Upper lobe of left lung (tissue), 6 donors: ENCODE measurements at places on chromosomes 12 and 14. TPM values are rescaled to one million over a fixed set of nuclear protein-coding genes. Genes with fewer than 3 reads are reported as not detected.

GRCh38 chr12:20018406-20018805, 349.9 kb upstream of the PDE3A start:
- H3K4me1 ChIP-seq: no peaks in the 10 kb centered on the region
- no peaks in the 10 kb centered on the region for H3K36me3 ChIP-seq
- H3K4me3 ChIP-seq: no peak overlapping the region
- no peaks in the 10 kb centered on the region for H3K27me3 ChIP-seq

Gene DCD
- total RNA-seq: not detected

GRCh38 chr14:54366736-54367735, 29.8 kb upstream of the CDKN3 start:
- H3K36me3 ChIP-seq: no peaks in the 10 kb centered on the region
- no peak overlapping the region for H3K4me3 ChIP-seq
- H3K27ac ChIP-seq: no peak overlapping the region
- H3K27me3 ChIP-seq: no peaks in the 10 kb centered on the region
- DNase-seq: peak; percentile 43

Gene RAD9B
- total RNA-seq: 0.94 TPM

GRCh38 chr14:89836830-89837469, 117.6 kb downstream of the EFCAB11 start:
- no peak overlapping the region for H3K27ac ChIP-seq
- no peak for DNase-seq
- H3K4me3 ChIP-seq: no peak overlapping the region
- H3K4me1 ChIP-seq: no peaks in the 10 kb centered on the region

DNA sequence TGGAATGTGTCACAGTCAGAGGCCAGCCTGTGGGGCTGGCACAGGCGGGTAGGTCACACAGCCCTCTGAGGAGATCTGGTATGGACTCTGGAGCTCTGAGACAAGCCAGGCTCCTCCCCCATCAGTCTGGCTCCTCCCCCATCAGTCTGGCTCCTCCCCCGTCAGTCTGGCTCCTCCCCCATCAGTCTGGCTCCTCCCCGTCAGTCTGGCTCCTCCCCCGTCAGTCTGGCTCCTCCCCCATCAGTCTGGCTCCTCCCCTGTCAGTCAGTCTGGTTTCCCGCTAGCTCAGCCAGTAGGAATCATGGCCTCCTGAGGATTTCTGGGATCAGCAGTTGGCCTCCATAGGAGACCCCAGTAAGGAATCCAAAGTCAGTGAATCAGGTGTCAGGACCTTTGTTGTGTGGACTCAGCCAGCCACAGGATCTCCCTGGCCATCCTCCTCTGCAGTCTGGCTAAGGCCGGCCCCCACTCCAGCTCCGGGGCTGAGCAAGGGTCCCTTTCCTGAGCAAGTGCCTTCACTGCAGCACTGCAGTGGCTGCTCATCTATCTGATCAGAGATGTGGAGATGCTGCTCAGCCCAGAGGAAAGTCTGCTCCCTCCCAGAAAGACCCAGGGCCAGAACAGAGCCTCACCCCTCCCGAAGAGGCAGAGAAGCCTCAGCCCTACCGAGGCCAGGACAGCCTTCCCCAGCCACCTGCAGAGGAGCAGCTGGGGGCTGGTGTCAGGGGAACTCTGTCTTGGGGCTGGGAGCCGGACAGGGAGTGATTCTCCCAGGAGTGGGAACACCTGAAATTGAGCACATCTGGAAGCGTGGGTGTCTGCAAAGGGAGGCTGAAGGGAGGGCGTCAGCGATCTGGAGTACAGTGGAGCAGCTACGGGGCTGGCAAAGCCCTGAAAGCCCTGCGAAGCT, 35.7 kb downstream of the IQSEC3 start:
- H3K27me3 ChIP-seq: no peaks in the 10 kb centered on the region
- no peak for DNase-seq
- H3K4me3 ChIP-seq: no peak overlapping the region
- no peaks in the 10 kb centered on the region for H3K4me1 ChIP-seq
- no peak overlapping the region for H3K27ac ChIP-seq

- no peak for DNase-seq
- no peaks in the 10 kb centered on the region for H3K27me3 ChIP-seq
- peak overlapping the region; percentile 55 for H3K27ac ChIP-seq
- peaks cover 48% of the 10 kb centered on the region for H3K36me3 ChIP-seq
- peaks cover 87% of the 10 kb centered on the region for H3K4me1 ChIP-seq
- H3K4me3 ChIP-seq: no peak overlapping the region
These were observed 14.4 kb downstream of the TNFRSF1A start for GRCh38 chr12:6327229-6328041.

Gene DTX3
- 23.3 TPM for total RNA-seq

- DNase-seq: no peak
- no peak overlapping the region for H3K4me3 ChIP-seq
- peak overlapping the region; percentile 67 for H3K27ac ChIP-seq
- peaks cover 23% of the 10 kb centered on the region for H3K4me1 ChIP-seq
- H3K27me3 ChIP-seq: no peaks in the 10 kb centered on the region
- H3K36me3 ChIP-seq: peaks cover 34% of the 10 kb centered on the region
These were observed 8.4 kb downstream of the ADCY6 start for GRCh38 chr12:48780381-48781025.

Gene RPS6KL1
- 8.8 TPM for total RNA-seq

DNA sequence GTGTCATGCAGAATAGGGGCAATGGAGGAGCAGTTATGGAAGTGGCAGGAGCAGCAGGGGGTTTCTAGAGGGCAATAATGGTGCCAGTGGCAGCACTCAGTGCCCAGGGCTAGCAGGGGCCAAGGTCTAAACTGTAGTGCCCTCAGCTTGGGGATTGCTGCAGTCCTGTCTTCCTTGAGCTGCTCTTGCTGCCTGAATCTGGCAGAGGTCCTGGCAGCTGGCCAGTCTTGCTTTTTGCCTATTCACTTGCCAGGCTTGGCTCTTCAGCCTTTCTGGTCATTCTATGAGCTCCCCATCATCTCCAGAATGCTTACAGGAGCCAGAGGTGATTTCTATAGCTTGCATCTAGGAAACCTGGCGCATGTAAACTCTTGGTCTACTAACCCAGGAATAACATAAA, 72.0 kb downstream of the SUDS3 start:
- no peak overlapping the region for H3K4me3 ChIP-seq
- no peaks in the 10 kb centered on the region for H3K27me3 ChIP-seq
- no peak for DNase-seq
- H3K4me1 ChIP-seq: no peaks in the 10 kb centered on the region
- H3K27ac ChIP-seq: no peak overlapping the region

DNA sequence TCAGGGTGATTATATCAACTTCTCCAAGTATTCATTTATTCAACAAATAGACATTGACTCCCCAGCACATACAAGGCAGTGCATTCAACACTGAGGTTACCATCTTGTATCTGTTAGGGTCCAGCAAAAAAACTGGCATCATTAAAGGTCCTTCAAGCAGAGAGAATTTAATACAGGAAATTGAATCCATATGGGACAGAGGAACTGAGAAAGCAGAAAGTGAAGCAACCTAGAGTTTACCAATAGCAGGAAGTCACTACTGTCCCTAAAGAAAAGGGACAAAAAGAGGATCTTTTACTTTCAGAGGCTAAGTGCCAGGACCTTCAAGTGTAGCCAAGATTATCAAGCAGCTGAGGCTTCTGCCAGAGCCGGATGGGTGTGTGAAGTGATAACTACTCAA, 237.8 kb upstream of the TBX3 start:
- H3K27me3 ChIP-seq: no peaks in the 10 kb centered on the region
- no peak for DNase-seq
- peak overlapping the region; percentile 4 for H3K27ac ChIP-seq
- no peak overlapping the region for H3K4me3 ChIP-seq

DNA sequence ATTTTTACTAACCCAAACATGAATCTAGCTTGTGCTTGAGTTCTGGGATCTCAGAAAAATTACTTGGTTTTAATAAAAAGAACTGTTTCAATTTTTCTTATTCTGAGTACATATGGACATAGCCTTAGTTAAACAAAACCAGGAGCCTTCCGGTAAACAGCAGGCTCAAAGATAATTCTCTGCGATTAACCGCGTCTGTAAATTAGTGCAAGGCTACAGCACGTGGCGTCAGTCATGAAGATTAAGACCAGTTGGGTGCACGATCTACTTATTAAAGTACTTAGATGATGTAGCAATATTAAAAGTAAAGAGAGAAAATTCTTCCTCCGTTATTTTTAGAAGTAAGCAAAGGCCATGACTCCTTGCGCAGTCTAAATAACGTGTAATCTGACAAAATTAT, 700 bp downstream of the KCNJ8 start:
- no peaks in the 10 kb centered on the region for H3K4me1 ChIP-seq
- no peak for DNase-seq

DNA sequence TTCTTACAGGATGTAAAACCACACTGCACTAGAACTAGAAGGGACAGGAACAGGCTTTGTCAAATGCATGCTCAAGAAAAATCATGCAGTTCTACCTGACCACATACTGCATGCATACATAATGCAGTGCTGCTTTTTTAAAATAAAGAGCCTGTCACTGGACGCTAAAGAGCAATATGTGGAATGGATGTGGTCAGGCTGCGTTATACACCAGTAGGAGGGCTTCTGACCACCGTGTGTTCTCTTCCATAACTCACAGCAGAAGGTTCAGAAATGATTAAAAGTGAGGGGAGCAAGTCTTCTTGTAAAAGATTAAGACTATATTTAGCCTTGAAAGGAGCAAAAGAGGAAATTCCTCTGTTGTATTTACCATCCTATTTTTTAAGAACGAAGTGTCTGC, 392.0 kb downstream of the EMP1 start:
- DNase-seq: no peak
- H3K4me3 ChIP-seq: no peak overlapping the region
- no peaks in the 10 kb centered on the region for H3K36me3 ChIP-seq
- no peak overlapping the region for H3K27ac ChIP-seq
- H3K4me1 ChIP-seq: no peaks in the 10 kb centered on the region

GRCh38 chr14:65356327-65356836, 56.1 kb upstream of the FUT8 start:
- H3K27me3 ChIP-seq: no peaks in the 10 kb centered on the region
- H3K4me3 ChIP-seq: no peak overlapping the region
- H3K27ac ChIP-seq: no peak overlapping the region
- H3K36me3 ChIP-seq: no peaks in the 10 kb centered on the region

GRCh38 chr12:93128332-93128707, 199.2 kb upstream of the EEA1 start:
- DNase-seq: peak; percentile 50
- peaks cover 27% of the 10 kb centered on the region for H3K4me1 ChIP-seq
- no peaks in the 10 kb centered on the region for H3K27me3 ChIP-seq
- H3K36me3 ChIP-seq: no peaks in the 10 kb centered on the region
- peak overlapping the region; percentile 71 for H3K27ac ChIP-seq
- H3K4me3 ChIP-seq: no peak overlapping the region

- no peaks in the 10 kb centered on the region for H3K4me1 ChIP-seq
- no peak overlapping the region for H3K27ac ChIP-seq
- DNase-seq: no peak
- no peaks in the 10 kb centered on the region for H3K36me3 ChIP-seq
- H3K27me3 ChIP-seq: no peaks in the 10 kb centered on the region
- H3K4me3 ChIP-seq: no peak overlapping the region
These were observed 84.6 kb downstream of the SLC38A6 start for GRCh38 chr14:61065656-61066055.

- H3K27ac ChIP-seq: no peak overlapping the region
- no peak for DNase-seq
- H3K4me1 ChIP-seq: no peaks in the 10 kb centered on the region
- no peaks in the 10 kb centered on the region for H3K27me3 ChIP-seq
These were observed 239.5 kb upstream of the SFSWAP start for GRCh38 chr12:131471271-131471905.

- H3K4me1 ChIP-seq: no peaks in the 10 kb centered on the region
- H3K36me3 ChIP-seq: no peaks in the 10 kb centered on the region
- no peaks in the 10 kb centered on the region for H3K27me3 ChIP-seq
- no peak overlapping the region for H3K27ac ChIP-seq
These were observed 26.0 kb downstream of the SCYL2 start for GRCh38 chr12:100293017-100293416.

GRCh38 chr12:91877022-91877421, 268.6 kb downstream of the BTG1 start:
- H3K4me1 ChIP-seq: no peaks in the 10 kb centered on the region
- no peaks in the 10 kb centered on the region for H3K36me3 ChIP-seq
- no peak overlapping the region for H3K4me3 ChIP-seq
- peak; percentile 84 for DNase-seq

- no peak for DNase-seq
- no peaks in the 10 kb centered on the region for H3K27me3 ChIP-seq
- H3K4me1 ChIP-seq: no peaks in the 10 kb centered on the region
These were observed 42.1 kb upstream of the GXYLT1 start for GRCh38 chr12:42186793-42187192.

- no peak overlapping the region for H3K4me3 ChIP-seq
- H3K4me1 ChIP-seq: no peaks in the 10 kb centered on the region
- no peak overlapping the region for H3K27ac ChIP-seq
- no peak for DNase-seq
These were observed 234.2 kb upstream of the FBXO33 start for GRCh38 chr14:39666386-39666785.

Gene SIX1
- total RNA-seq: 1.8 TPM
